ENCODE measurements at places on chromosomes 12 and 14.

DNA sequence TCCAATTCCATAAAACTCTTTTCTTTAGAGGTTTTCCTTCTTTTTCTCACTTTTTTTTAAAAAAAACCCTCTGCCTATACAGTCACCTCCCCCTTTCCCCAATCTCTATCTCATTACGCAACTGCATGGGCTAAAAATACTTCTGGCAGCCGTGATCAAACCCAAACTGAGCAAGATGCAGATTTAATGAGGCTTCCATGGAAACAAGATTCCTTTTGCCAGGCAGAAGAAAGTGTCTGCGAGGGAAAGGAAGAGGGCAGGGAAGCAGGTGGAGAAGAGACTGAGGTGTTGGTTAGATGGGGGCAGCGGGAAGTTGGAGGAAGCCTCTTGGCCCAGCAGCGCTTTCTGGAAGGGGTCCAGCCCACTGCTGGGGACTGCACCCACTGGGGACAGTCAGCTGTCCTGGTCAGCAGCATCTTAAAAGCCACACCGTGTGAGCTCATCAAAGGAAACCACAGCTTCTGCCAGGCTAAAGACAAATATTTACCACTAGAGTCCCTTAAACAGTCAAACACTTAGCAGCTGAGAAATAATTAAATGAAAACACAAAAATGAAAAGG, 90.4 kb downstream of the SLC8A3 start:
- DNase-seq: no peak

- DNase-seq: no peak
Measured at GRCh38 chr12:132236930-132237771, 92.2 kb downstream of the GALNT9 start.

DNA sequence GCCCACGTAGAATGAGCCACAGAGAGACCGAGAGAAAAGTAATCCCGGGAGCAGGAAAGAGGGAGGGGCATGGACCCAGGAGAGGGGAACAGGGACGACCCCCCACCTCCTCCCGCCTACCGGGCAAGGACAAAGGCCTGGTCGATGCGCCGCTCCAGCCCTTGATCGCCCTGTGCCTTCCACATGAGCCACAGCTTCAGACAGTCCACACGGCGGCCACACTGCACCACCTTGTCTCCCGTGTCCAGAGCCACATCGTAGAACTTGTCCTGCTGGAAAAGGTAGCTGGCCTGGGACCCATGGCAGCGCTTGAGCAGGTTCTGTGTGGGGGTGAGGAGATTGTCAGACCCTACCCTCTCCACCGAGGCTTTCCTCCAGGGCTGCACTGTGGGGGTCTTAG, 20.5 kb upstream of the ZNF740 start:
- DNase-seq: no peak

- DNase-seq: no peak
Measured at GRCh38 chr12:124625867-124626675, 58.7 kb upstream of the NCOR2 start.

DNA sequence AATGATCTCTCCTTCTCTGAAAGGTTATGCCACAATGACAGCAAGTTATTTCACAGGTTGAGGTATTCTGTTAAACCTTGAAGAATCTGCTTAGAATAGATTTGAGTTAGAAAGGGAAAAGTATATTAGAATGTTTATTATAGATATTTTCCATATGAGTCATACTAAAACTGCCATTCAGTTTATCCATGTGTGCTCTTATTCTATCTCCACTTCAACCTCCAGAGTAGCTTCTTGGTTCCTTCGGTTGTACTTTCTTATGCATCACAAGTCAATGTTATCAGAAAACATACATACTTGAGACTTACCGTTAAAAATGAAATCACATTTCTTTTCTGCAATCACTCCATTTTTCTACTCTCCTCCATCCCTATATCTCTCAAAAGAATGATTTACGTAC, 197.7 kb downstream of the BCAT1 start:
- no peak for DNase-seq

DNA sequence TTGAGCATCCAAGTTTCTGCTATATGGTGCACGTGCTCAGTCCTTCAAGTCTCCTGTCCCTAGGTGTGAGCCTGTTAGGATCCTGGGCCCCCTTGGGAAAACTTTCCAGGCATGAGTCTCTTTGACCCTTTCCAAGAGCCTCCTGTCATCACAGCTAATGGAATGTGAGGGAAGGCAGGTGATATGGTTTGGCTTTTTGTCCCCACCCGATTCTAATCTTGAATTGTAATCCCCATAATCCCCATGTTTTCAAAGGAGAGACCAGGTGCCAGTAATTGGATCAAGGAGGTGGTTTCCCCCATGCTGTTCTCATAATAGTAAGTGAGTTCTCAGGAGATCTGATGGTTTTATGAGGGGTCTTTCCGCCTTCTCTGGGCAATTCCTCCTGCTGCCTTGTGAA, 265.5 kb downstream of the ATP23 start:
- DNase-seq: no peak

- DNase-seq: no peak
Measured at GRCh38 chr14:87079416-87079815, 913.6 kb downstream of the GALC start.

DNA sequence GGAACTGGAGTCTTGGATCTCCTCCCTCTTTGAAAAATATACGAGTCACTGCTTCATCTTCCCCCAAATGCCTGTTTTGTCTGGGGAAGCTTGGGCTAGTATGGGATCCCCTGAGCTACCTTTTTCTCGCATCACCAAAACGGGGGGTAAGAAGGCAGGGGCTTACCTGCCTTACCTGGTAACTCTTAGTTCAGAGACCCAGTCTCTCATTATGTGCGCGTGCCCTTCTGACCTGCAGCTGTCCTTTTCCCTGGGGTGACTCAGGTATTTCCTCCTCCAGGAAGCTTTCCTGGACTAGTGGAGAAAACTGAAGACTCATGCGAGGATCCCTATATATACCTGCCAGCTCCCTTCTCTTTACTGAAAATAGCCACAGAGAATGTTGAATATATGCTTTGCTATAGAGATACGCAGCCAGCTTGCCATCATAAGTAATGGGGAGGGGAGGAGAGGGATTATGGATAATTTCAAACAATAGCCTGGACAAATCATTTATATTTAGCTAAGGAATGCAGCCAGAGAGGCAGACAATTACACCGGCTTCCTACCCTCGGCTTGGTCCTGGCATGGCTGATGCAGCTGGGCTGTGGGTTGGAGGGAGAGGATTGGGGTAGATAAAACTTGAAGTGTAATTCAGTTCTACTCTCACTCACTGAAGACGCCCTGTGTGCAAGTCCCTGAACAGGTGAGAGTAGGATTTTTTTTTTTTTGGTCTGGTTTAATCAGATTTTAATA, 1.1 kb downstream of the TSPAN9 start:
- DNase-seq: no peak

GRCh38 chr12:90390947-90391346, 564.0 kb downstream of the CCER1 start:
- DNase-seq: no peak

DNA sequence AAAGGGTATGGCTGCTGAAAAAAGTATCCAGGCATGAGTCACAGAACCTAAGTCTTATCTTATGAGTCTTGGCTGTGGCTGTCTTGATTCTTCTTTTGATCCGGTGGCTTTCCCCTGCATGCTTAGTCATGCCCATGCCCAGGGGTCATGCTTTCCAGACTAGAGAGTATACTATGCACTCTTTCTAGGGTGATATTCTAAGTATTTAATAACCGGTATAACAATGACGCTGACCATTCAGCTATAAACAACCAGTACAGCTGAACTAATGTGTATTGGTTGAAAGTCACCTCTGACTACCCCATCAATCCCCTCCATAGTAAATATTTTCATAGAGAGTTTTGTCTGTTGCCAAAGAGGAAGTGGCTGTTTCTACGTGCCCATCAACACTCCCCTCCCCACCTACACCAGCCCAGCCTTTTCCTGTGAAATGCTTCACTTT, 34.7 kb upstream of the NRXN3 start:
- no peak for DNase-seq

DNA sequence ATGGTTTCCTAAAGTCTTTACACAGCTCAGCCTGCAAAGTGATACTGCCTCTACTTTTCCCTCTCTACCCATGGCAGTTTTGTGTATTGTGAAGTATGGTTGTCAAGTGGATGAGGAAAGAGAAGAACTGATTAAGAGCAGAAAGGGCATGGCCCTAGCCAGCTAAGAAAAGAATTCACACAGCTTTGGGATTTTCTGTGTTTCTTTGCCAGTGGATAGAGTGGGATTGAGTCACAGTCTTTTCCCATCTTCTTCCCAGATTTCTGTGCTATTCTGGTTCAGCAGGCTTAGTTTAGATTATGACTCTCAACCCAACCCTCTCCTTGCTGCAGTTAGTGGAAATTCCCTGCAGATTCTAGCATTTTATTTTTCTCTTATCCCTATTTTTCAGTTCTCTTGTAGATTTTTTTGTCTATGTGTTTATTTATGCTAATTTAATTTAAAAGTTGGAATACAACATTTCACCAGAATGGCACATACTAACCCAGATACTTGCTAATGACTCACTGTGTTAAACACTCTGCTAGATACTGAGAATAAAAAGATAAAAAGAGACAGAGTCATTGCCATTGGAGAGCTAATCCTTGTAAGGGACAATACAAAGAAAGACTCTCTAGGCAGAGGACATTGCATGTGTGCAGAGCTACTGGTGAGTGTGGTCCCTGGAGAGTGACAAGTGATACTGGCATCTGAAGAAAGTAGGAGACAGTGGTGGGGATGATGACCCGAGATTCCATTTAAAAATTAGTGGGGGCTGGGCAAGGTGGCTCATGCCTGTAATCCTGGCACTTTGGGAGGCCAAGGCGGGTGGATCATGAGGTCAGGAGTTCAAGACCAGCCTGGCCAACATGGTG, 106.3 kb downstream of the ST8SIA1 start:
- no peak for DNase-seq

DNA sequence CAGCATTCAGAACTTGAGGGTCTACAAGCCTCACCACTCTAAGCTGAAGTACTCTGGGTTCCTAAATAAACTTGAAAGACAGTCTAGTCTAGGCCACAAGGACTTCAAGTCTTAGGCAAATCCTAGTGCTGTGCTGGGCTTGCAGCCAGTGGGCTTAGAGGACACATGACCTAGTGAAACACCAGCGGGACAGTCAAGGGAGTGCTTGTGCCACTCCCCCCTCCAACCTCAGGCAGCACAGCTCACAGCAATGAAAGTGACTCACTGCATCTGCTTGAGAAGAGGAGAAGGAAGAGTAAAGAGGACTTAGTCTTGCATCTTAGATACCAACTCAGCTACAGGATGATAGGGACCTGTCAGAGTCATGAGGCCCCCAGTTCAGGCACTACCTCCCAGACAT, 438.1 kb downstream of the IPO8 start:
- DNase-seq: no peak

GRCh38 chr12:111455448-111456320, 50.0 kb downstream of the SH2B3 start:
- no peak for DNase-seq

GRCh38 chr12:94074216-94074979, 74.0 kb upstream of the PLXNC1 start:
- no peak for DNase-seq

DNA sequence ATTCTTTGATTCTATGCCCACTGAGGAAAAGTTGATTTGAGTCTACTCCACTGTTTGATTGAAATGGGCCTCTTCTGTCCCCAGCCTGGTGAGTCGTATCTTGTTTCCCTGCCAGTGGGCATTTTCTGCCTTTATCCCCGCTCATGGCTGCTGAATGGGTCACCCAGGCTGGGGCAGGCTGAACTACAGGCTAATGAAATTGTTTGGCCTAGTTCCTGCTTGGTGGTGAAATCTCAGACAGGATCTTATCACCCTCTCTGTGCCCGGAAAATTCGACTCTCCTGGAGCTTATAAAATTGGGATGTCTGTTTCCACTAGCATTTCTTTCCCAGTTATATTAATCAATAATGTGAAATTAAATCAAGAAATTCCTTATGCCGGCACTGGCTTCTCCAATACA, 65.0 kb downstream of the CHST11 start:
- no peak for DNase-seq

DNA sequence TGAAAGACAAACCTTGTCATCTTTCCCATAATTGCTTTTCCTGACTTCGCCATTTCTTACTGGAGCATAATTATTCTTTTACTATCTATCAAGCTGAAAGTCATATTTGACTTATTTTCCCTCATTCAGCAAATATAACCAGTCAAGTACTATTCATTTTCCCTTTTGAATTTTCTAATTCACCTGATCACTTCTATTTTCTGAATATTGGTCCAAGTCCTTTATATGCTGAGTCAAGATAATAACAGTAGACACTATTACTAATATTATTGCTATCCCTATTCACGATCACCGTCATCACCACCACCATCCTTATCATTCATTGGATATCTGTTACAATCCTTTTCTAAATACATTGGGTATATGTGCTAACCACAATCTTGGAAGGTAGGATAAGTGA, 728.0 kb downstream of the NOVA1 start:
- DNase-seq: no peak

- no peak for DNase-seq
Measured at GRCh38 chr12:90174198-90174510, 465.5 kb upstream of the ATP2B1 start.

DNA sequence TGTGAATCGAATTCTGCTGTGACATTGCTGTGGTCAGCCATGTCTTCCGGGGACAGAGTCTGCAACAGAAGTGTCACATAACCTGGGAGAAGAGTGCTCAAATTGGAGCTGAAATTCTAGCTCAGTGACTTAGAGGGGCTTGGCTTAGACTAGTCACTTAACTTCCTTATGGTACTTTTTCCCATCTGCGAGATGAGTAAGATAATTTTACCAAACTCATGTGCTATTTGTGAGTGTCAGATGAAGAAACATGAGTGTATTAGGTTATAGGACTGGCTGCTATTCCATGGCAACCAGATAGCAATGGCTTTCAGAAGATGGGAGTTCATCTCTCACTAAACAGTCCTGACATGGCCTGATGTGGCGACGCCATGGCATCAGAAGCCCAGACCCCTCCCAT, 104.1 kb downstream of the CHST11 start:
- DNase-seq: no peak

GRCh38 chr12:45203767-45204166, 12.1 kb upstream of the ANO6 start:
- DNase-seq: no peak

GRCh38 chr12:15323480-15323879, 1.2 kb downstream of the PTPRO start:
- no peak for DNase-seq

DNA sequence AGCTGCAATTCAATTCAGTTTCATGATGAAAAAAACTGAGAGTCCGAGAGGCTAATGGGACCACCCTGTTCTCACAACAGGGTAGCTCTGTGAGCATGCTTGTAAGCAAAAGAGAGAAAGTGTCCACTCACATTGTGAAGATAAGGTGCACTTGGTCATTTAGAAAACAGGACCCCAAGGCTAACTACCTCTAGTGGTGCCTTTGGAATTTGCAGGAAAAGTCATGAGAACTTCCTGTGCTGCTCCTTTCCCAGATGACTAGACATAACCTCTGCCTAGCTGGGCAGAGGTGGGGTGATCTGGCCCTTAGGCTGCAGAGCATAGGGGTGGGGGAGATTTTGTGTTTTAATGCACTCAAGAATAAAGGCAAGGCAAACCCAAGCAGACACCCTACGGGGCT, 118.9 kb downstream of the STAB2 start:
- DNase-seq: no peak

GRCh38 chr12:25236190-25236589, 14.5 kb downstream of the KRAS start:
- DNase-seq: no peak

Measured in GM12891 (cell line).